Central memory CD4-positive, alpha-beta T cell (primary cell): ENCODE measurements at places on chromosomes 7 and 10.

- DNase-seq: no peak
Observed at GRCh38 chr10:46539596-46540411, 16.7 kb downstream of the GPRIN2 start.

DNA sequence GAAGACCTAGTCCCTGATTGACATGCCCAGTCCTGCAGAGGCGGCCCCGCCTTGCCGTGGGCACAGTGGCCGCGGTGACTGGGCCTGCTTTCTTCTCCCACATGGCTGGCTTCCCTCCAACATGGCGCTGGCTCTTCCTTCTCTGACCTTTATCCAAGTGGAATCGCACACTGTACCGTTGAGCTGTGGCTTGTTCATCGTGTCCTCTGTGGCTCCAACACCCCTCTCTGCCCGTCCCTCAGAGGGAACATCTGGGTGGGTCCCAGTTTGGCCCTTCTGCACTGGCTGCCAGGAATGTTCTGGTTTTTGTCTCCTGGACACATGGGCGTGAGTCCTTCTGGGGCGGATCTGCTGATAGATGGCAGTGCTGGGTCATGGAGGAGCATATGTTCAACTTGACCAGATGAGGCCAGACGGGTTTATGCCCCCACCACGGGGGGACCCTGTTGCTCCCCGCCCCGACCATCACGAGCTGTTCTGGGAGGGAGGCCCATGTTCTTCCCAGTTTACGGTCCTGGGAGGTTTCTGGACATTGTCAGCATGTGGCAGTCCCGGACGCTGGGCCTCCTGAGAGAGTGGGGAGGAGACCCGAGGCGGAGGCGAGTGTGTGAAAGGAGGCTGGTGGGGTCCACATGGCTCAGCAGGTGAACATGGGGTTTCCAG is 63.5 kb downstream of the LHPP start:
- no peak for DNase-seq

GRCh38 chr7:15845461-15845860 is 159.0 kb upstream of the MEOX2 start:
- DNase-seq: no peak

DNA sequence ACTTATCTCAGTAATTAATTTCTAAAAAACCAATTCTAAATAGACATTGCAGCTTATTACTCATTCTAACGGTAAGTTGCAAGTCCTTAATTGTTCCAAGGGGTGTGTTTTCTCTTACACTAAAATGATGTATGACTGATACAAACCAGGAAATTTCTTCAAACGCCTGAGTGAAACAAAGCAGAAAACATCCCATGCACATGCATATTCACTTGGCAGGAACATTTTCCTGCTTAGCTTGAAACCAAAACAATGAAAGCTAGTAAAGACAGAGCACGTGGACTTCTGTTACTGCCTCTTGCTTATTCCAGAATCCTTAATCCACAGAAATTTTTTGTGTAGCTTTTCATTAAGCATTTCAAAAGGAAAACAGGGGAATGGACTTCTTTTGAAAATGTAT is 187.7 kb downstream of the MTERF1 start:
- no peak for DNase-seq

- DNase-seq: no peak
Observed at GRCh38 chr7:7100432-7100849, 81.9 kb upstream of the C1GALT1 start.

DNA sequence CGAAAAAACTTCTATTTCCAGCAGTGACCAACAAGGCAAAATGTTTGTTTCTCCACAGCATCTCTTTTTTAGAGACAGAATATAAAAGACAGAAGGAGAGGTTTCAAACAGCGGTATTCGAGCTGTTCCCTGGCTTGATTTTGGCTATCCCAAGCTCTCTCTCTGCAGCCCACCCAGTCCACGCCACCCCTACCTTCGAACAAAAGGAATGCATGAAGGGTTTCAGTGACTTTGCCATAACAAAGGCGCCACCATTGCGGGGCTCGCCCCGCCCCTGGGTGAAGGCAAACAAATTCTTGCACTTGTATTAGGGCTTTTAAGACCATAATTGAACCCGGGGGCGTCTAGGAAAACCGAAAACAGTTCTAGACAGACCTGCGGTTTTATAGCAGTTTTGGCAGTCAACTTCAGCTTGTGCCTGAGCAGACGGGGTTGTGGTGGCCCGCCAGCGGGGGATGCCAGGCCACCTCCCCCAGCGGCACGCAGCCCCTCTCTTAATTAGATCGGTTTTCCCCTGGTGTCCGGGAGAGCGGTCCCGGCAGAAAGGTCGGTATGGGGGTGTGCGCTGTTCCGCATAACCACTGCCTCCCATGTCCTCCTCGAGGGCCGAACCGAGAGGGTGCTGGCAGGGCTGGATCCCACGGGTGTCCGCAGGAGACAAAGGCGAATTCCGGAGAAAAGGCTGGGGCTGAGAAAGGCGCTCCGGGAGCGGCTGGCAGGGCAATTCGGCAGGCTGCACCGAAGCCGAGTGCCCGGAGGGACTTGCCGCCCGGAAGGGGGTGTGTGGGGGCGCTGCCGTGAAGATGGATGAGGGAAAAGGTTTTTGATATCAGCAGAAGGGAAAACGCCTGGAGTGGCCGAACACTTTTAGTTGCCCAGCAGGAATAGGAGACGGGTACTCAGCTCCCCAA is 2.7 kb upstream of the HOXA11 start:
- no peak for DNase-seq

GRCh38 chr7:131327049-131327625 is 539 bp upstream of the MKLN1 start:
- no peak for DNase-seq

DNA sequence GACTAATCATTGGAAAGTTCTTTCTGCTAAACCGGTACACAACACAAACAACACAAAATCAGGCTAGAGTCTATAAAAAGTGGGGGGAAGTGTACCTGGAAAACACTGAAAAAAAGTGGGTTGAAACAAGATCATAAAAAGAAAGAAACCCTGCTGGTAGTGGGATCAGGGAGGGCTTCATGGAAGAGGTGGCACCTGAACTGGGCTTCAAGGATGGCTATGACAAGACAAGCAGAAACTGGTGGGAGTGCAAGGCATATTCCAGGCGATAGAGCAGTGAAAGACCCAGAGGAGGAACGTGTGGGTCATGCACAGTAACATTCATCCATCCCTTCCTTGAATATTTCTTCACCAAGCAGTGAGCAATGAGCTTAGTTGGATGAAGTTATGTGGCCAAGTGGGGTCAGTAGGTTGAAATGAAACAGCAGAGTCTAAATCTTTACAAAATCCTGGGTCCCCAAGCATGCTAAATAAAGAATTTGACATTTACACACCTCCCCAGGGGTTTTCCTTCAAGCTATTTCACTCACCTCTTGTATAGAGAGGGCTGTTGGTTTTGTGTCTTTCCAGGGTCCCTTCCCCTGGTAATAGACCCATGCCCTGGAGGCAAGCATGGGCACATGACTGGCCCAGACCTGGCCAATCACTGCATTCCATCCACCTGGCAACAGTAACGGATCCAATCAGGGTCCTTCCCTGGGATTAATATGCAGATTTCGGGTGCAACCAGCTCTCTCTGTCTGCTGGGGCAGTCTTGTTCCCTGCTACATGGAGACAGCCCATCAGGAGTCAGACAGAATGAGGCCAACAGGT is 38.2 kb downstream of the SPOCK2 start:
- DNase-seq: no peak

DNA sequence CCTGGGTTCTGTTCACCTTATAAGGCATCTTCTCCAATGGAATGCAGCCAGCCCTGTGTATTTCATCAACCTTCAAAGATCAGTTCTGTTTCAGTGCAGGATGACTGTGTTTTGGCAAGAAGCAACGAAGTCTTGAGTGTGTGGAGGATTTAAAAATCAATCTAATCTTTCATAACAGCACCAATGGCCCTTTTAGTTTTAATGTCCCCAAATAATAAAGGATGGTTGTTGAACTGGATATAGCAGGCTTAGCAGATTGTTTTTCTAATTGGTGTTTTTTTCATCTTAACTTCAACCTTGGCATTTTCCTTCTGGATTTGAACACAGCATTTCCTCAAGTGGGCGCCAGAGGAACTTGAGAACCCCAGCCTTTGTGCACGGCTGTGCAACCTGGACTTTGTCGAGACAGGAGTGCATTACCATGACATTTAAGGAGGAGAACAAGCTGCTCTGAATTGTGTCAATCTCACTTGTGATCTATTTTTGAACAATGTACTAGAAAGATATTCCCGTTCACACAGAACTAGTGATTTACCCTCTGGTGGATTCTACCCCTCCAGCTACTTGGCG is 313.3 kb upstream of the AKR1E2 start:
- DNase-seq: no peak

DNA sequence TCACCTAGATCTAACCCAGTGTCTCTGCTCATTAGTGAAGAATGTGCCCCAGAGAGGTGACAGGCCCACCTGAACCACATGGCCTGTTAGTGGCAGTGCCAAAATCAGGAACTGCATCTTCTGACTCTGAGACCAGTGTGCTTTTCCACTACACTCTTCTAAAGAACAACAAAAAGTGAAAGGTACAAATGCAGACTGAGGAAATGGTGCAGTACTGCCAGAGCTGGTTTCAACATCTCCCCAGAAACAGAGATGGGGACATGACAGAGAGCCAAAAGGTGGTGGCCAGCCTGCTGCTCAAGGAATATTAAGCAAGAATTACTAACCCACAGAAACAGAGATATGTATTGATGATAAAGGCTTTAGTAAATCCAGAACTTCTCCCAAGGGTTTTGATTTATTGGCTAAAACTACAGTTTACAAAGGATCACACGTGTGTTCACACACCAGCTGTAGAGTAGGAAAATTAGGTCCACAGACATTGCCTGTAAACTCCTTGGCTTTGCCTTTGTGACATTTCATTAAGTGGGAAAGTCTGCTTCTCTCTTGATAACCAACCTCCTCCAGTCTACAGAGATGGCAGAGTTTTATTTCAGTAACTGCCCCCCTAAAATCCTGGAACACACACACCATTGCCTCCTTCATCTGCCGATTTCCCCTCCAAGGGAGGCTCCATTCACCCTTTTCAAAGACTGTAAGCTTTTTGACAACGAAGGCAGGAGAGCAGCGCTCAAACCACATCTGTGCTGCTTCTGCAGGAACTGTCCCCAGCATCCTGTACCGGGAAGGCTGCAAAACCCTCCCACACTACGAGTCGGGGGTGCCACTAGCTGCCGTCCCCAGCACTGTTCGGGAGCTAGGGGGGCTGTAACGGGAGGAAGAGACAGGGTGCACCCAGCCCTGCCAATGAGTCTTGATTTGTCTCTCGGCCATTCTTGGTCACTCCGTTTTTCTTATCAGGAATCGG is 29.8 kb downstream of the GSDME start:
- DNase-seq: no peak

DNA sequence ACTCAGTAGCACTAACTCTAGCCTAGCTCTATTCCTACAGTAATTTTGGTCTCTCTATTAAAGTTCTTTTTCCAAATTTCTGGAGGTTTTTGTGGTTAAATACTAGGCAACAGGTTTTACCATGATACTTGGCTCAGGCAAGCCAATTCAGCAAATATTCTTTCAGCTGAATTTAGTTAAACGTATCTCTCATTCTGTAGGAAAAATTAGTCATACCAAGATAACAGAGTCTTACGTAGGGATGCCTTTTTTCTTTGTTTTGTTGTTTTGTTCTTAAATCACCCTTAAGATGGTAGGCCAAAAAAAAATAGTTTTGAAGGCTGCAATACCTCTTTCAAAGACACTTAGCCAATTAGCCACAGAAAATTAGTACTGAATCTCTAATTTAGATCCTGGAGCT is 180.5 kb downstream of the MAGI2 start:
- no peak for DNase-seq

DNA sequence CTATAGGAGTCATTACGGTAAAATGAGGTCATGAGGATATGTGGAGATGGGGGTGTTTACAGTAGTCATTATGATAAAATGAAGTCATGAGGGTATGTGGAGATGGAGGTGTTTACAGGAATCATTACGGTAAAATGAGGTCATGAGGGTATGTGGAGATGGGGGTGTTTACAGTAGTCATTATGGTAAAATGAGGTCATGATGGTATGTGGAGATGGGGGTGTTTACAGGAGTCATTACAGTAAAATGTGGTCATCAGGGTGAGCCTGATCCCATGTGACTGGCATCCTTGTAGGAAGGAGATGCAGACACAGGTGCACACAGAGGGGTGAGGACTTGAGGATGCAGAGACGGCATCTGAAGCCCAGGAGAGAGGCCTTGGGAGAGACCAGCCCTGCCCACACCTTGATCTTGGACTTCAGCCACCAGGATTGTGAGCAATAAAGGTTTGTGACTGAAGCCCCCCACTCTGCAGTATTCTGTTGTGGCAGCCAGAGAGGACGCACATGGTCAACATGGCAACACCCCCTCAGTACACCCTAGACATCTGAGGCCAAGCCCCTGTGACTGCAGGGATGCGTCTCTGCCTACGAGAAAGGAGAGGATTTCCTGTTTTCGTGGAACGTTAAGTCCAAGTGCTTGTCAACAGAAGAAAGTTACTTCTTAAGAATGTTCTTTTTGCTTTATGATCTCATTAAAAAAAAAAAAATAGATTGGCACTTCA is 544.4 kb downstream of the DNAJB6 start:
- peak; percentile 13 for DNase-seq

DNA sequence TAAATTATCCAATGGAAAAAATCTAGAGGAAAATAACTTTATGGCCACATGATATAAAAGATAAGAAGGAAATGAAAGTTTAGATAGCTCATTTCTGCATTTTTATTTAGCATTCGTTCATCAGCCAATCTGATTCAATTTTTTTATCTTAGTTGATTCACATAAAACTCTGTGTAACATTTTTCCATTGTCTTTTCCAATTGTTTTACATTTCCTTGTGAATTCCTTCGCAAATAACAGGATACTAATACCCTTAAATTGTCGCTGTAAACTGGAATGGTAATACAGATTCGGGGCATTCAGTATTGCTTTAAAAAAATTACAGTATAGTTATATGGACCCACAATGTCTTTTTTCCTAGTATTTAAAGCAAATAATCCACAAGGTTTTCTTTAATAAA is 136.4 kb downstream of the CUBN start:
- no peak for DNase-seq

DNA sequence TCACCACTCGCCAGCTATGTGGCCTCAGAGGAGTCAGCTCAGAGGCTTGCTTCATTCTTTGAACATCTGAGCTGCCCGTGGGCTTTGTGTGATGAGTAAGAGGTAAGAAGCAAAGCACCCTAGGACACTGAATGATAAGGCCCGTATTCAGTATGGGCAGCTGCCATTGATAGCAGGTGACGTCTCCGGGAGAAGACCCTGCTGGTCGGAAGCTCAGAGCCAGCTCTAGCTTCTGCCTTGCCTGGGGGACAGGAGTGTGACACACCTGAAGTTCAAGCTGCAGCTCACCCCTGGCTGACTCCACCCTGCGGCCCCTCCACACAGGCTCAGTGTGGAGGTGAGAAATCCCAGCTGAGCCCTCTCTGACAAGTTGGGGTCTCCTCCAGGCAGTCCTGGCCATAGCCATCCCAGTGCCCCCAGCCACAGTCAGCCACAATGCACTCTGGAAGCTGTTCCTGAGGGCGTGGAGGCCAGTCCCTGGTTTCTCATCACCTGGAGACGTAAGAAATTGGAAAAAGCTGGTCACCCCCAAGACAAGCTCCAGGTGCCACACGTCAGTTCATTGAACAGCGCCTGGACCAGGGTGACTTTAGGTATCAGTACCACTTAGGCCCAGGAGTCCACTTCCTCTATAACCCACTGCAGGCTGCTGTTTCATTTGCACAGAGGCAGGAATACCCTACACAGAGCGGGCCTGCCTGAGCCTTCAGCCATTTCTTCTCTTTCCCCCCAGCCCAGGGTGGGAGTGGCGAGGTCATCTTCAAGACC is 164.9 kb upstream of the RHEB start:
- DNase-seq: no peak

GRCh38 chr7:49112222-49112621 is 187.9 kb downstream of the CDC14C start:
- no peak for DNase-seq
